EH (cell line): ENCODE measurements at places on chromosomes 4 and X.
A peak's percentile ranks its signal among the peaks of the same experiment; 100 is the strongest.

DNA sequence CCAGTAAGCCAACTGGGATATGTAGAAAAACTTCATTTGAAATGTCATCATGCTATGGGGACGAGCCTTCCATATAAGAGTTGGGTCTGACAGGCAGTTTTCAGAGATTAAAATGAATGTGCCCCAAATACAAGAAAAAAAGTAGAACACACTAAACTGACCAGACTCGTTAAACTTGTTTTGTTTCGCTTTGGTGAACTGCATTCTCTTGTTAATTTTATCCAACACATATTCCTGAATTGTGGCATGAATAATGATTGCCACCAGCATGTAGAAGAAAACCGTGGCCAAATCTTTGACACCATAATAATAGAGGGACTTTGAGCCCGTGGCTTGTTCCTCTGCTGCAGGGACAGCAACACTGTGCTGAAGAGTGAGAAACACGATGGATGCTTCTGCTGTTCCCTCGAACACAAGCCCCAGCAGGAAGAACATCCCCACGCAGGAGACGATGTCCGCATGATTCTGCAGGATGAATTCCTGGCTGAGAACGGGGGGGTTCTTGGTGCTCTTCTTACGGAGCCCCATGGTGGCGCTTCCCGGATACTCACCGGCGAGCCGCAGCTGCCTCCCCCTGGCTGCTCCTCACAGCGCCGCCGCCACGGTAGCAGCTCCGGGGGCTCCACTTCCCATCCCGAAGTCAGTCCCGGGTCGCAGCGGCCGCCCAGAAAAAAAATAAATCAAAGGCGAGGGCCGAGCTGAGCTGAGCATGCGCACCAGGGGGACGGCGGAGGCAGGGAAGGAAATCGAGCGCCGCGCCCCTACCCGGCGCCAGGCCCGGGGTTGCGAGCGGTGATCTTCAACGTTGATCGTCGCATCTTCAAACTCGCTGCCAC is at the start of gene TRAM1L1:
Gene TRAM1L1, minus strand, starts transcription at position 711 of the 836 bp plus-strand sequence. Its CDS starts 183 bp downstream, at position 528.
- peak; percentile 43 for DNase-seq

DNA sequence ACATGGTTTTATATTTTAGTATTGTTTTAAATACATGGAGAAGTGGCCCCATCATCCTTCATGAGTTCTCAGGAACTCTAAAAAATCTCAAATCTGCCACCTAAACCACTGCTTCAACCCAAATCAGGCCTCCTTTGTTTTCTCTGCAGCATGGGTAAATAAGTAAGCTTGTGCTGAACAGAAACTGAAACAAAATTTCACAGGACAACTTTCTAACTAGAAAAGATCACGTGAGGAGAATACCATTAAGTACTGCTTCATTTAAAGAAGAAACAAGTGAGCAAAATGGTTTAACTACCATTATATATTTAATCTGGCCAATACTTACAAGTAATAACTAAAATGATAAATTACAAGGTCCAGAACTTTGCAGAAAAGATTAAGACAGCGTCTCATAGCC is 2.5 kb downstream of the ARAP2 start:
- no peak for DNase-seq

DNA sequence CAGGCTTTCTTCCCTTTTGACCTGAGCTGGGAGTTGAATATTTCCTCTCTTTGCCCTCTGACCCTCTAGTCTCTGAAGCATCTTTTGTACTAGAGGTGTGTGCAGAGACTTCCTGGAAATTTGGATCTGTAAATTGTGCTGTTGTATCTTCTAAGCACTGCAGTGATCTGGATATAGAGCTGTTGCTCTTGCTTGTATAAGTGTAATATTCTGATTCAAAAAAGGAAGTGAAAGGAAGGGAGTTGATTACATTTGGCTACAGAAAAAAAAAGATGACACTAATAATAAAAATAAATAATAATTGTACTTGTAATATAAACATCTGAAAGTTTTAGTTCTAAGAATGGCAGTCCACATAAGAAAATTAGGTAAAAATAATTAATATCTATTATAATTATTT is 33.0 kb downstream of the FRG1 start:
- no peak for DNase-seq

- peak; percentile 39 for DNase-seq
Measured at GRCh38 chr4:95155759-95156451, 392.9 kb downstream of the UNC5C start.

- DNase-seq: peak; percentile 29
Measured at GRCh38 chr4:146283758-146284651, 69.7 kb downstream of the REELD1 start.

- DNase-seq: peak; percentile 15
Measured at GRCh38 chrX:152637649-152638442, at the start of gene GABRQ. TSS of gene GABRQ (plus strand) at chrX:152637895. CDS start at chrX:152638203, 308 bp downstream.

- peak; percentile 9 for DNase-seq
Measured at GRCh38 chr4:2390146-2390545, 28.3 kb downstream of the ZFYVE28 start.

DNA sequence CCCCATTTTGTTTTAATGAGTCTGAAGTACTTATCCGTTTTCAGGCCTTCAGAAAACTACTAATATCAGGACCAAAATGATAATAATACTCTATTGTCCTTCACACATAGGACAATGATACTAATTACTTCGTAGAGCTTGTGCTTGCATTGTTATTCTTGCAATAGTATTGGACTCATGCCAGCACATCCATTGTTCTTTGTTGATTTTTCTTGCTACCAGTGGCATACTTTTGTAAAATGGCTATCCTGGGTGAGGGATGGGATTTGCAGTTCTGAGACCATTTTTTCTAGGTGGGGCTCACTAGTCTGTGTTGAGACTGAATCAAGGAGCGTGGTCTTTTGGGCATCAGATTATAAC is 195.3 kb downstream of the MAML3 start:
- DNase-seq: no peak

GRCh38 chr4:125191232-125191631 is 123.5 kb upstream of the FAT4 start:
- DNase-seq: peak; percentile 77

- no peak for DNase-seq
Measured at GRCh38 chrX:19674041-19674789, 158.9 kb upstream of the MAP3K15 start.

GRCh38 chr4:20698382-20698781 is 1.9 kb upstream of the PACRGL start:
- peak; percentile 9 for DNase-seq

DNA sequence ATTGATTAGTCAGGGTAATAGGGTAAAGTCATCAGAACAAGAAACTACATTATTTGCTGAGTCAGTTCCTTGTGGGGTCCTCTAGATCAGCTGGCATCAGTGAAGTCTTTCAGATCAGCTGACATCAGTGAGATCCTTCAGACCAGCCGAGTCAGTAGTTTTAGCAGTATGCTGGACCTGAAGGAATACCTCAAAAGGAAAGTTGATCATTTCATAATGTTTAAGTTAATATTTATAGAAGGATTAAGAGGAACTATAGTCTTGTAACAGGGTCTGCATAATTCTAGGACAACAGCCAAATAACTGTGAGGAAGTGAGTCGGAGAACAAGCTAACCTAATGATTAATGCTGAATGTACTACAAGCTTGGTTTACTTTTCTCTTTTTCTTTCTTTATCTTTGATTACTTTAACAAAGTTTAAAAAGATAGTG is 958 bp upstream of the UGT2B7 start:
- DNase-seq: peak; percentile 49

DNA sequence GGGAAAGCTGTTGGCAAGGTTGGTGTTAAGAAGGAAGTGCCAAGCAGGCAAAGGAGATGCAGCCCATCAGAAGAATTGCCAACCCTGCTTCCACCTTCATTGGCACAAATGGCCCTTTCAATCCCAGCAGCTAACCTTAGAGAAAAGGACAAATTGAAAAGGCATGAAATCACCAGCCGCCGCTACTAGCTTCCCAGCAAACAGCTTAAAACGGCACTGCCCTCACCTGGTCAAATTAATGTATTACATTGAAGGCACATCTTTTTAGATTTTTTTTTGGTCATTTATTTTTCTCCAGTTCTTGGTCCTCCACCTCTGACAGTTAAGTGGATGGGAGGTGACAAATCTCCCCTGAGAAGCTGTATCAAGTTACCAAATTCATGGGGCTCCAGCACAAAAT is 51.0 kb upstream of the NHSL2 start:
- DNase-seq: peak; percentile 46
